A673 (cell line): ENCODE measurements at places on chromosomes 5 and 9. TPM values are rescaled to one million over a fixed set of nuclear protein-coding genes. Genes with fewer than 3 reads are reported as not detected.
A peak's percentile ranks its signal among the peaks of the same experiment; 100 is the strongest.

DNA sequence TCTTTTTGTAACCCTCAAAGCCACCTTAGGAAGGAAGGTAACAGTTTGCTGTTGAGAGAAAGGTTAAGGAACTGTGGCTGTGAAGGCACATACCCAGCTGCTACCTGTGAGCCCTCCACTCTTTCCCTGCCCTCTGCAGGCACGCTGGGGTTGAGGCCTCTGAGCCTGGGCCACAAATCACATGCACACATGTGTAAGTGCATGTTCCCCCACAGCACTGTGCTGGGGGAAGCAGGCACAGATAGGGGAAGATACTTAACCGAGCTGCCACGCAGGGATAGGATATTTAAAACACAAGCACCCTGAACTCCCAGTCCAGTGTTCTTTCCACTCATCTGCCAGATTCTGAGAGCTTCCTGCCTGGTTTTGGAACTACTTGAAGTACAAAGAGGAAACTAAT, 18.1 kb downstream of the LARP1 start:
- H3K36me3 ChIP-seq, result no peaks in the 10 kb centered on the region
- H3K4me1 ChIP-seq, result peaks cover 7% of the 10 kb centered on the region
- H3K27me3 ChIP-seq, result no peaks in the 10 kb centered on the region
- no peak overlapping the region for H3K27ac ChIP-seq

- peak overlapping the region; percentile 85 for H3K27ac ChIP-seq
- no peaks in the 10 kb centered on the region for H3K27me3 ChIP-seq
- peaks cover 31% of the 10 kb centered on the region for H3K36me3 ChIP-seq
- peaks cover 22% of the 10 kb centered on the region for H3K4me1 ChIP-seq
- no peak for DNase-seq
- peak overlapping the region; percentile 61 for H3K4me3 ChIP-seq
These were observed 2.1 kb downstream of the ZDHHC21 start for GRCh38 chr9:14690948-14691730.

Gene C9
- total RNA-seq, result not detected in 2 replicates

Gene SAXO1
- not detected in 2 replicates for total RNA-seq
